Uterus (tissue), 4 donors: ENCODE measurements at places on chromosomes 3 and 15. TPM values are rescaled to one million over a fixed set of nuclear protein-coding genes. Genes with fewer than 3 reads are reported as not detected.

GRCh38 chr3:50383750-50384149 is 24.4 kb upstream of the TMEM115 start:
- DNase-seq, result no peak

- DNase-seq, result no peak
Measured at GRCh38 chr3:130517602-130518001, 625 bp downstream of the COL6A6 start.

DNA sequence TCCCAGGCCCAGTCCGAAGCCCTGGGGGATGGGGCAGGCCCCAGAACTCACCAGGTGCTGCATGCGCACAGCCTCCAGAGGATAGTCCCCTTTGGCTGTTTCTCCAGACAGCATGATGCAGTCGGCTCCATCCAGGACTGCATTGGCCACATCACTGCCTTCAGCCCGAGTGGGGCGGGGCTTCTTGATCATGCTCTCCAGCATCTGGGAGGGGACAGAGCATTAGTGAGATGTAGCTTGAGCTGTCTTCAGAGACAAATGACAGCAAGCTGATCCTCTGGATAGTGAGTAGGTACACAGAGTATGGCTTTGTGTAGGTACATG is 9.1 kb upstream of the GRAMD2A start:
- no peak for DNase-seq

Gene OXTR
- 1.5 TPM for total RNA-seq
